Thymus (tissue), 14 donors: ENCODE measurements at places on chromosomes 4 and X. TPM values are rescaled to one million over a fixed set of nuclear protein-coding genes. Genes with fewer than 3 reads are reported as not detected.

Gene NKX3-2
- total RNA-seq = under 0.01 TPM

Gene TRMT10A
- total RNA-seq = 9.8 TPM

Gene TLR3
- 2.6 TPM for total RNA-seq

Gene MFAP3L
- 0.80 TPM for total RNA-seq

Gene CXCL5
- 0.24 TPM for total RNA-seq

Gene PF4V1
- 0.14 TPM for total RNA-seq

Gene CXCL1
- total RNA-seq = 0.57 TPM

Gene SLC34A2
- 4.9 TPM for total RNA-seq

Gene HSFX3
- 0.28 TPM for total RNA-seq

Gene PAGE2
- total RNA-seq = 0.24 TPM
